ENCODE measurements at places on chromosomes 11 and 22.

DNA sequence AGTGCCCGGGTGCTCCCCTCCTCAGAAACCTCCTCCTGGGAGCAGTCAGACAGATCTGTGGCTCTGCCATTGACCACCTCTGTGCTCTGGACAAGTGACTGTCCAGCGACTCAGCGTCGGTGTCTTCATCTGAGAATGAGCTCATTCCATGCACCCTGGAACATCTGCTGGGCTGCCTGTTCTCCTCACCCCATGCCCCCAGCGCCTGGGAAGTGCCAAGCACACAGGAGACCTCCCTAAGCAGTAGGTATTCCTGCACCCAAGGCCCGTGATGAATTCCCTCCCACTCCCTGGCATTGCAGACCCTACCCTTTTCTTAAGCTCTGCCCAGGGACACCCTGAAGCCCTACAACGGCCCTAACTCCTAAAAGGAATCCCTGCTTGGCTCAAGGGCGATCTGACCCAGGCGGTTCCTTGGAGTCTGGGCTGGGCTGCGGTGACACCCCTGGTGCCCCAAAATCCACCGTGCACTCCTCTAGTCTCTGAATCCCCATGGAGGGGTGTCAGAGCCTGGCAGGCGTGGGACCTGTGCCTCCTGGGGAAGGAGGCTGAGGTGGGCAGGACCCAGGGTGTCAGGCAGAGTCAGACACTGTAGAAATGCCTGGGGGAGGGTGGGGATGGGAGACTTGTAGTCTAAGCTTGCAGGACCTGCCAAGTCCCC lies 92.0 kb downstream of the CEP164 start:
- DNase-seq = no peak

DNA sequence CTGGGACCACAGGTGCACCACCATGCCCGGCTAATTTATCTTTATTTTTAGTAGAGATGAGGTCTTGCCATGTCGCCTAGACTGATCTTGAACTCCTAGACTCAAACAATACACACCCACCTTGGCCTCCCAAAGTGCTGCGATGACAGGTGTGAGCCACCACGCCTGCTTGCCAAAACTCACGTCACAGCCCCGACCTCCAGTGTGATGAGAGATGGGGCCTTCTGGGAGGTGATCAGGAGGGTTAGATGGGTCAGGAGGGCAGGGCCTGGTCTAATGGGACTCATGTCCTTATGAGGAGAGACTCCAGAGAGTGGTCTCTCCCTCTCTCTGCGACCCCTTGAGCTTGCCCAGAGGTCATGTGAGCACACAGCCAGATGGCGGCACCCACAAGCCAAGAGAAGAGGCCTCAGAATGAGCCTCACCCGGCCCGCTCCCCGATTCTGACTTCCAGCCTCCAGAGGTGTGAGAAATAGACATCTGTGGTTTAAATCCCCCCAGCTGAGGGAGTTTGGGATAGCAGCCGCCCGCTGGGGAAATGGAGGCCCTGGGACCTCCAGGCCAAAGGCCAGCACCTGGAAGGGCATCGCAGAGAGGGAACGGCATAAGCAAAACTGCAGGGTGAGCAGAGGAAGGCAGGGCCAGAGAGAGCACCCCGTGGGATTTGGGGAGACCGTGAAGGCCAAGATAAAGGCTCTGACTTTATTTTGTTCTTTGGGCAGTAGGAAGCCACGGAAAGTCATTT lies 24.1 kb upstream of the GAL start:
- DNase-seq = no peak

GRCh38 chr22:19756288-19757128 lies 4.1 kb upstream of the TBX1 start:
- peak; percentile 70 for DNase-seq

DNA sequence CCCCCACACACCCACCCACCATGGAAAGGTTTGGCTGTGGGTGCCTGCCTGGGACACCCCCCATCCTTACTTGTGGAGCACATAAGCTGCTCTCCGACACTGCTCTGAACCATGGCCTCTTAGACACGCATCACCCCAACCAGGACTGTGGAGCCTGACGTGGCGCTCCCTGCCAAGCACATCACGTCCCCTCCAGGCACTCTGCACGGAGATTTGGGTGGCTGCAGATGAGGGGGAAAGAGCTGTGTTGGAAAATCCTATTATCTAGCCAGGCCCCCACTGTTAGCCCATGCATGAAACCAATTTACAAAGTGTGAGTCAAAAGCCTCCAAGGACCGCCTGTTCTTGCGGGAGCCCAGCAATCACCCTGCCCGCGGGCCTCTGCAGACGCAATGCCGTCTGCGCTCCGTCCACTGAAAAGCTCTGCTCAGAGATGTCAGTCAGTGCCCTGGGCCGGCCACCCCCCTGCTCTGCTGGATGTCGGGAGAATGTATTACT lies 163.4 kb upstream of the NECTIN1 start:
- DNase-seq = peak; percentile 77

GRCh38 chr11:86932259-86932585 lies 23.0 kb downstream of the FZD4 start:
- no peak for DNase-seq

DNA sequence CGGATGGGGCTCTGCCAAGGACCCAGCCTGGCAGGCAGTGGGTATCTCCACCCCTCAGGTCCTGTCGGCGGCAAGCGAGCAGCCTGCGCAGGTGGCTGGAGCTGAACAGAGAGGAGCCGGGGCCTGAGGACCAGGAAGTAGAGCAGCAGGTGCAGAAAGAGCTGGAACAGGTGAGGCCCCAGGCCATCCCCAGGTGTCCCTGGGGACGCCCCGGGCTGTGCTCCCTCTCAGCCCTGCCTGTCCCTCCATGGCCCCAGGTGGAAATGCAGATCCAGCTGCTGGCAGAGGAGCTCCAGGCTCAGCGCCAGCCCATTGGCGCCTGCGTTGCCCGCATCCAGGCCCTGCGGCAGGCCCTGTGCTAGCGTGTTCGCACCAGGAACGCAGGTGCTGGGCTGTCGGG lies 44.0 kb downstream of the PISD start:
- DNase-seq = no peak

- no peak for DNase-seq
Observed at GRCh38 chr11:120883404-120884080, 140.4 kb upstream of the TBCEL start.

DNA sequence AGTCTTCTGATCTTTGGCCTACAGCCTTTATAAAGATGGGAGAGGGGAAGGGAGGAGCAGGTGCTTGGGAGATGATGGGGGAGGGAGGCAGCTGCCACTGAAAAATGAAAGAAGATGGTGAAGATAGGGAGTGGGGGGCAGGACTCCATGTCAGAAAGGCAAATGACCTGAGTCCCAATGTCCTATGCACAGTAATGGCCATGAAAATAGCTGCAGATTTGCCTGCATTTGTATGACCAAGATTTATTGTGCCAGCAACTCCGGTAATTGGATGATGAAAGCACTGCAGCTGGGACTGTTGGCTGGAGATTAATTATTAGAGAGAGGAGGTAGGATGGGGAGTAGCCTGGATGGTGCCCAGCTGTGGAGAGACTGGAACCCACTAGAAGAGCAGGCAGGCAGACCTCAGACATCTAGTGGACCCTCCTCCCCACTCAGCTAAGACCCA lies 36.1 kb downstream of the NEU3 start:
- DNase-seq = no peak

- no peak for DNase-seq
Observed at GRCh38 chr11:36736103-36736502, 138.1 kb upstream of the RAG2 start.

DNA sequence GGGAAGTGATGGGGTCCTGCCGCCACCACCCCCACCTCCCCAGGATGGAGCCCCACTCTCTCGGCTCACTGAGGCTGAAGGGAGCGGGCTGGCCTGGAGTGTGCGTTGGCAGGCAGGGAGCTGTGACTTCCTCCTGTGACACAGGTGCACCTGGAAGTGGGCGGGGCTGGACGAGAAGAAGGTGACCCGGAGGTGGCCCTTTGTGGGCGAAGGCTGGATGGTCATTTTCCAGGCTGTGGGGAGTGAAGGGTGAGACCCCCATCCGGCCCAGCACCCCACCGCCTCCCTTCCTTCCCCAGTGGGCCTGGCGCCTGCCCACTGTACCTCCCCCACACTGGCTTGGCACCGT lies 15.3 kb downstream of the IL17REL start:
- DNase-seq = no peak

GRCh38 chr22:23212061-23213021 lies 32.0 kb downstream of the BCR start:
- DNase-seq = no peak

DNA sequence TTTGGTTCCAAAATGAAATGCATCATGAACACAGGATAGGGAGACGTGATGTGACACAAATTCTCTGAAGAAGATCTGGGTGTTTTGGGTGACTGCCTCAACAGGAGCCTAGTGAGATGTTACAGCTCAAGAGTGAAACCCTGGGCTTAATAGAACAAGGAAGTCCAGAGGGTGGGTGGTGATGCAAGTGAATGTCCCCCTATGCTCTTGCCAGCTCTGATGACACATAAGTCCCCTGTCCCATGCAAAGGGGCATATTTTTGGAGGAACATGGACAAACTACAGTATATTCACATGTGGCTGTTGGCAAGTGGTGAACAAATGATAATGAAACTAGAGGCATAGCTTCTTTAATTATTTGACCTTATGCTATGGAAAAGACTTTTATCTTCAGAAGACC lies 9.2 kb downstream of the CRTAM start:
- no peak for DNase-seq

GRCh38 chr22:50733521-50734342 lies 4.3 kb upstream of the ACR start:
- DNase-seq = peak; percentile 32

DNA sequence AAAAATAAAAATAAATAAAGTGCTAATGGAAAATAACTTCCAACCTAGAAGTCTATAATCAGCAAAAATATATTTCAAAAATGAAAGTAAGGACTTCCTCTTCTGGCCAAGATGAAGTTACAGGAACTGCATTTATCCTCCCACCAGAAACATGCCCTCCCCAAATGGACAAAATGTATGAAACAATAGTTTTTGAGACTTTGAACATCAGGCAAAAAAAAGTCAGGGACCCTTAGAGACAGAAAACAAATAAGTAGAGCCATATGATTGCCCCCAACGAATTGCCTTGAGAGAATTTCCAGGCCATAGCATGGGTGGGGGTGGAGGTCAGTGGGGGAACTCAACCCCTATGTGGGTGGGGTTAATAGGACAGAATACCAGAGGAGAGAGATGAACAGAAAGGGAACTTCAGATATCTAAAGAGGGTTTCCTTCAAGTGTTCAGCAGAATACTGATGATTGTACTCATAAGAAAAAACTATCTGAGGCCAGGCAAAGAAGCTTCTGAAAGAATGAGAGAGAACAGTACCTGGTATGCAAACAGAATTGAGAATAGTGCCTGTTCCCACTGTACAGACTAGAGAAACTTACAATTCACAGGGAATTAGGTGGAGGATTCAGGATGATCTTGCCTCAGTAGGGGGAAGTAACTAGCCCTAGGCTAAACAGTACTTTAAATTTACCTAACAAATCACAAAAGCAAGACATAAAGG lies 26.6 kb upstream of the IL10RA start:
- DNase-seq = no peak

GRCh38 chr11:107468596-107468995 lies 11.0 kb upstream of the CWF19L2 start:
- DNase-seq = no peak

DNA sequence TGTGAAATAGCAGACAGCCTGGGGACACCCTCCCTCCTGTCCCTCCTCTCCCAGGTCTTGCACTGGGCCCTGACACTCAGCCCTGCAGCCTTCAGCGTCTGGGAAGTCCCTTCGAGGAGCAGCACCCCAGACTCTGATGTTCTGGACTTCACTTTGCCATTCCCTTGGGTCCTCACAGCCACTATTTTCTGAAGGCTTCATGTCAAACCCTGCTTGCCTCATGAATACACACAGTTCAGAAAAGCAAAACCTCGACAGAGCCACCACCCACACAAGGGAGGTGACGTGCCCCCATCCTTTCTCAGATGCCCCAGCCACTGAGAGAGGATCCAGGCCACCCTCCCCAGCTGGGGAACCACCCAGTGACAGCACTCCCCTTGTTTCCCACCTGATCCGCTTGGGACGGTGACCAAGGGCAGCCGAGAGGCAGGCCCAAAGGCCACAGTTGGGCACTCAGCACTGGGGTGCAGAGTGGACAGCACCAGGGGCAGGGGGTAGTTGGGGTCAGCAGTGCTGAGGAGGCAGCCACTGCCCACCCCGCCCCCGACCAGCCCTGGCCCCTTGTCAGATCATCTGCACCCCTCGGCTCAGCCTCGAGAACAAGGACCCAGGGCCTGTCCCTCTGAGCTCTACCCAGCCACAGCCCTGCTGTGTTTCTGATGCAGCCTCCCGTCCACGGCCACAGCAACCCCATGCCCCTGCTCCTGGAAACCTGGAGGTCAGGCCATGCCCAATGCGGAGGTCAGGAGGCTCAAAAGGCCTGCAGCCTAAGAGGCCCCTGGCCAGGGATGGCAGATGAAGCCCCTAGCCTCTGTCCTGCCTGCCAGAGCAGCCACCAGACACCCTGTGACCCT lies 3.1 kb upstream of the TNNT3 start:
- peak; percentile 62 for DNase-seq

DNA sequence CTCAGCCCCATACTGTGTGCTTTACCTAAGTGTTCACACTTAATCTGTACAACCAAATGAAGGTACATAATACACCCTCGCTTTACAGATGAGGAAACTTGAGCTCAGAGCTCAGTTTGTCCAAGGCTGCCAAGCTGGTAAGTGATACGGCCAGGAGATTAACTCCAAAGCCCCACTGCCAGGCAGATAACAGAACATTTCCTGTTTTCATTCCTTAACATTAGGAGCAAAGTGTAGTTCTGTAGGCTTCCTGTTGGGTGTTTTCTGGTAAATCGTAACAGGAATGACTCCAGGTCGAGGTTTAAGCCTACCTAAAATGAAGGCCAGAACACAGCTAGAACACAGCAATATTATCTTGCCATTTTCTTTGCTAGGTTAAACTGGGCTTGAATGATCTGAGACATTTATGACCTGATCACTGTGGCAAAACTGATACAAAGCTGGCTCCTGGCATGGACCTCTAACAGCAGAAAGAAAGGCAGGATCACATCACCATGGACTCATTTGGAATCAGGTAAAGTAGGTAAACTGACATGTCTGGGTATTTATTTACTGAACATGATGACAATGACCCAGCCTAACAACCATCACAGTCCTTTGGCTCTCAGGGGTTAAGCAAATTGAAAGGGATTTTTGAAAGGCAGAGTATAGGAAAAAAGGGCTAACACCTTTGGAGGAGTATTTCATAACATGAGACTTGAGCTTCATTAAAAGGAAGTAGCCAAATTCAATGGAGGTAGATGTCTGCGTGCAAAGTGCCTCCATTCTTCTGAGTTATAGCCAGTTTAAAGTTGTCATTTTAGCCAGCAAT lies 3.9 kb upstream of the NUP50 start:
- DNase-seq = no peak

DNA sequence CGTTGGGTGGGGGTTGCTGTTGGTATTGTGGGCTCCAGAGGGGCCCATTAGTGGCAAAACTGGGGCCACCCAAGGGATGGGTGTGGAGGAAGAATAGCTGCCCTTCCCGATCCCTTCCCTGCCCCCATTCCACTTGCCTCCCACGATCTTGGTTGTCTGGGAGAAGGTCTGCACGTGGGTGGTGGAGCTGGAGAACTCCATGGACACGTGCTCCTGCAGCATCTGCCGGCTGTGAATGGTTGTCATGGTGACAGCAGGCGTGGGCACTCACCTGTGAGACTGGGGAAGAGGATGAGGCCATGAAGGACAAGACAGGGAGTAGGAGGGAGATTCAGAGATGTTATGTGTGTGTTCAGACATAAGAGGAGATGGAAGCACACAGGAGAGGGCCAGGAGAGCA lies 2.0 kb downstream of the IGSF22 start:
- DNase-seq = no peak

All from Right ventricle myocardium inferior (tissue), 1 donor.